Substantia nigra (tissue), 51 donors: ENCODE measurements at places on chromosomes 16 and 17.

- no peak for DNase-seq
Observed at GRCh38 chr16:19185510-19185851, 17.4 kb downstream of the SYT17 start.

- no peak for DNase-seq
Observed at GRCh38 chr16:6888531-6888930, 444.1 kb upstream of the RBFOX1 start.

DNA sequence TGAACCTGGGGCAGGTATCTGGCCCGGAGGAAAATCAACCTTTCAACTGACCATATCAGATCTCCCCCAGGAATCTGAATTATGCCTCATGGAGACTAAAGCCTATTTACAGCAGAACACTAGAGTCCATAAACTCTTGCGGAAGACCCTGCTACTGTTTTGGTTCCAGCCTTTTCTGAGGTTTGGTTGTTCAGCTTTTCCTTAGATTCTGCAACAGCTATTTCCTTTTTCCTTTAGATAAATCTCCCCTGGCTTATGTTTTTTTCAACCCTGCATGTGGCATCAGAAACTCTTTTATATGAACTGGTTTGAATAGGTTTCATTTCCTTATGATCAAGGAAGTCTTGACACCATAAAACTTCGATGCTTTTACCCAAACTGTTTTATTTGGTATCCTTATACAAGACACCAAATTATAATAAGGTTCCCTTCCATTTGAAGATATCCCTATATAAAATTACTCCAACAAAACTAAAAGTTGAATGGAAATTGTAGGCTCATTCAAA is 13.1 kb downstream of the SPOP start:
- no peak for DNase-seq

GRCh38 chr16:1070084-1070863 is 2.3 kb upstream of the SSTR5 start:
- DNase-seq, result no peak

DNA sequence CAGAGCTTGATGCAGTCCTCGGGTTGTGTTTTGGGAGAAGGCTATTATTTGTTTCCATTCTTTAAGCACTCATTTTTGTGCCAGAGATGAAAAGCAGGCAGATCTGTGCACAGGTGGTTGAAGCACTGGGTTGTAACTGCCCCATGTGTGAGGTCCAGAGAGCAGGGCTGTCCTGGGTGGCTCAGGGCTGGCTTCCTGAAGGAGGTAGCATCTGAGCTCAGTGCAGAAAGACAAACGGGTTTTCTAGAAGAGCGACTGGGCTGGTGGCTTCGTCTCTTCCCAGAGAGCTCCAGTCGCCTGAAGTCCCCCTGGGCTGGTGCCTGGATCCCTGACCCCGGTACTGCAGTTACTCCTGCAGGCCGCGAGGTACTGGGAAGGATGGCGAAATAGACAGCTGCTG is 274.0 kb downstream of the SNX29 start:
- DNase-seq, result no peak

DNA sequence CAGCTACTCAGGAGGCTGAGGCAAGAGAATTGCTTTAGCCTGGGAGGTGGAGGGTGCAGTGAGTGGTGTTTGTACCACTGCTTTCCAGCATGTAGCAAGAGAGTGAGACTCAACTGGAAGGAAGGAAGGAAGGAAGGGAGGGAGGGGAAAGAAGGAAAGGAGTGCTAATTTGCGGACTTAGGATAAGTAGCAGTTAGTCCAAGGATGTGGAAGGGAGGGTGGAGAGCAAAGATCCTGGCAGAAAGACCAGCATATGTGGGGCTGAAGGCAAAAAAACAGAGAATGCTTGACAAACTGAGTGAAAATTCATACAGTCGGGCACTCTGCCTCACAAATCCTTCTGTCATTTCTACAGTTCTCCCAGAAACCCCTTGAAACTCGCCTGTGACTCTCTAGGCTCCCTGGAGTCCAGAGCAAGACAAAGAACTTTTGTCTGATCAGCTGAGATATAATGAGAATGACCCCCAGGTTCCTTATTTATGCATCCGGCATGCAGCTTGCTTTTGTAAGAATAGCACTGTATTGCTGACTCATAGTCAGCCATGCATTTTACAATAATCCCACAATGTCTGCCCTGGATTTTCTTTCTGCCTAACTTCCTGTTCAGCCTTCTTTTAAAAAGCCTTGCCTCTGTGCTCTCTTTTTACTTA is 31.5 kb downstream of the CDK5RAP3 start:
- no peak for DNase-seq

DNA sequence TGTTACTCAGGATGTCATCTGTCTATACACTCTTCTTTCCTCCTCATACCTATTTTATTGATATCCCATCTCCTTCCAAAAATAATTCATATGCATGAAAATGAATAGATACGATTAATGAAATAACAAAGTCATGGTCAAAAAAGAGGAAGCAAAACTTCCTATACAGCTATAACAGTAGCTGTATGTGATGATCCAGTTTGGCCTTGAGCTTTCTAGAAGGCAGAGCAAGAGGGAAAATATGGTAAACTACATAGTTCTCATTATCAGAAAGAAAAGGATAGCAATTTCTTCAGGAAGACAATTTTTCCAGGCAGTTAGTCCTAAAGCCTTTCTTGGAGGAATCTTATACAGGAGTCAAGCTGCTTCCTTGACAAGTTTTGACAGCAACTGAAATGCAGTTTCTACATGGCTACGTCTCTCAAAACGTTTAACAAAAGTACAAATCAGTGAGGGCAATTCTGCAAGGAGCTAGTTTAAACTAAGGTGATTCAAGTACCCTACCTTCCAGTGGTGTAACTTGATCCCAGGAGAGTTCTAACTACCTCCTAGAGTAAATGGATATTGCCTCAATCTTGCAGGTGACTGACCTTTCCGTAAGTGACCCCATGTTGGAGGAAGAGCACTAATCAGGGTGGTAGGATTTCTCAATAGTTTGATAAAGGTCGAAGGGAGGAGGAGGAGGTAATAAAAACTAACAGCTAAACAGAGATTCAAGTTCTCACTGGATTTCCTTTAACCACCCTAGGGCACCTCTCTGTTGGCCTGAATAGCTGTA is 1.0 kb downstream of the SPAG5 start:
- DNase-seq, result no peak

GRCh38 chr16:54862529-54862928 is 68.1 kb upstream of the IRX5 start:
- no peak for DNase-seq

DNA sequence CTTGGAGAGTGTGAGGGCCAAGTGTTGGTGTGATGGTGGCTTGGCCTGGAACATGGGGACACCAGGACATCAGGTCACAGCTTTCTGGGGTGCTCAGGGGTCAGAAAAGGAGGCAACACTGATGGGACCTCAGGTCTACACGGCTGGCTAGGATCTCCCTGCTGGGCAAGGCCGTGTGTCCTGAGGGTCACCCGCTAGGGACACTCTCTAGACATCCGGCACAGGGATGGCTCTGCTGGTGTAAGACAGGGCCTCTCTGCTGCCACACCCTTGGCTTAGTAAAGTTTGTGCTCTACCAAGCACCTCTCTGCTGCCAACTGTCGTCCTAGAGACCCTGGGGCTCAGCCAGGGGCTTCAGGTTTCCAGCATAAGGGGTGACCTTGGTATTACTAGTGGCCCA is 16.3 kb downstream of the SLC13A5 start:
- DNase-seq, result no peak

DNA sequence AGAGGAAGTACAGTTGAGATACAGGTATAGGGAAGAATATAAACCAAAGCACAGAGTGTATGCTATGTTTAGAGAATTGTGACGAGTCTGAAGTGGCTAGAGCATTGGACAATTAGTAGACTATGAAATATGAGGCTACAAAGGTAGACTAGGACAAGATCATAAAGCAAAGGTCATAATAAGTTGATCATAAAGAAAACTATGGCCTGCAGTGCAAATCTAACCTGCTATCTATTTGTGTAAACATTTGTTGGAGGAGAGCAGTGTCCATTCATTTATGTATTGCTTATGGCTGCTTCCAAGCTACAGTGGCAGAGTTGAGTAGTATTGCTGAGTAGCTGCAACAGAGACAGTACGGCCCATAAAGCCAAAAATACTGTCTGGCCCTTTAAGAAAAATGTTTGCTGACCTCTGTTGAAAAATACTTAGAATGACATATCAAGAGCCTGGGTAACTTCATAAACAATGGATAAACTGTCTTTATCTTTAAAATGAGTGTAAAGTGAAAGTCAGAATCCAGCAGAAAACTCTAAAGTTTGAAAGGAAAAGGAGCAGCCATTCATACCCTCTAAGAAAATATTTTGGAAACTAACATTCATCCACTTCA is 14.5 kb upstream of the OR1E2 start:
- DNase-seq, result no peak

DNA sequence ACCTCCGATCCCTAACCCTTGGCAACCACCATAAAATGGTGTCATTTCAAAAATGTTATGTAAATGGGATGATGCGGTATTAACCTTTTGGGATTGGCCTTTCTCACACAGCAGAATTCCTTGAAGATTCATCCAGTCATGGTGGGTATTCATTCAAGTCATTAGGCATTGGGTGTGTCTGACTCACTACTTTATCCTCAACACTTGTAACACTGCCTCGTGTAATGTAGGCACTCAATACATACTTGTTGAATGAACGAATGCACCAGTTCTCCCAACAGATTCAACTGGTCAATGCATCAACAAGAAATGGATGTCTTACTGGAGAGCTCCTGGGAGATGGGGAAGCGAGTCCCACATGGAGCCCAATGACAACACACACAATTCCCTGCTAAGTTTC is 21.8 kb upstream of the GAN start:
- no peak for DNase-seq

DNA sequence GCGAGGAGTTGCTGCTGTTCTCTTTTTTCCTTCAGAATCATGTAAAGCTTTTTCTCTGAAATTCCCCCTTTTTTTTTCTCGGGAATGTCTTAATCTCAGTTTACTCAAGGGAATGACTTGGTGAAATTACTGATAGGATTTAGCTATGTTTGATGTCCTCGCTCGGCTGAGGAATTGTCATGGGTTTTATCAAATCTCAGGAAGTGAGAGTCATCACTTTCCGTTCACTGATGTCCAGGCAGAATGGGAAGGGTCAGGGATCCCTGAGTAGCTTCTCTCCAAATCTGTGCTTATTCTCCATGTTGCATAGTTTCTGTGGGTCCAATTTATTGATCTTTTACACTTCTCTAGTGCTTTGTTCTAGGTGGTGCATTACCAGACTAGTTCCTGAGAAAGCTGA is 6.3 kb downstream of the IGSF6 start:
- DNase-seq, result no peak

DNA sequence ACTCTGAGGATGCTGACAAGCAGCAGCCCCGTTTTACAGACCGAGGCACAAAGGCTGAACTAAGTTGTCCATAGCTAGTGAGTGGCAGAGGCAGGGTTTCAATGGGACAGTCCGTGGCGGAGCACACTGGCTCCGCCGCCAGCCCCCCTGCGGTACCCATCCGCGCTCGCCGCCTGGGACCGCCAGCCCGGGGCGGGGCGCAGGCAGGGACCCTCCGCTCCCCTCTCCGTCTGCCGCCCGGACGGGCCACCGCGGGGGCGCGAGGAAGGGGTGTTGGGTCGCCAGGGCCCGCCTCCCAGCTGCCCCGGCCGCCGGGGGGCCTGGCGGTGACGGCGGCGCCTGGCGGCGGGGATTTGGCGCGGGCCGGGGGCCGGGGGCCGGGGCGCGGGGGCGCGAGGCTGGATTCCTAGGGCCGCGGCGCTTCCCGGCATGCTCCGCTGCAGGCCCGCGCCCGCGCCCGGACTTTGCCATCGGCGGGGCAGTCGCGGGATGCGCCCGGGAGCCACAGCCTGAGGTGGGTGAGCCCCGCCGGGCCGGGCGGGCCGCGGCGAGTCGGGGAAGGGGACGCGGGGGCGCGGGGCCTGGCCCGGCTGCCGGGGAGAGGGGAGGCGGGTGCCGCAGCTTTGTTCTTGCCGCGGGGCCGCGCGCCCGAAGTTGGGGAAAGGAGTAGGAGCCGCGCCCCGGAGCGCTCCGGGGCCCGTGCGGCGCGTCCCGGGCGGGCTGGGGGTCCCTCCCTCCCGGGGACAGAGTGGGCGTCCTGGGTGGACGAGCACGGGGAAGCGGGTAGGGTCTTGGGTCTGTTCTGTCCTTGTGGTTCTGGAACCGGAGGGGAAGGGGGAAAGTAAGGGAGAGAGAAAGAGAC is at the start of gene TMEM98:
TMEM98 (plus strand) TSS at position 430 of the 862 bp plus-strand sequence. CDS start 3,376 bp downstream, outside the sequence.
- peak; percentile 53 for DNase-seq
